ENCODE measurements at places on chromosomes 7 and 10. TPM values are rescaled to one million over a fixed set of nuclear protein-coding genes. Genes with fewer than 3 reads are reported as not detected.

Gene PRTFDC1
- total RNA-seq: 2.1 TPM

Gene AOAH
- not detected for total RNA-seq

Gene CCL26
- total RNA-seq: 0.14 TPM

Gene CASD1
- total RNA-seq: 8.2 TPM

Gene DPY19L1
- total RNA-seq: 15.9 TPM

Gene PGAM2
- total RNA-seq: not detected

Gene PRR15
- 4.4 TPM for total RNA-seq

Gene ADAM22
- 0.07 TPM for total RNA-seq

Gene HMX2
- not detected for total RNA-seq

Gene METTL27
- total RNA-seq: 3.1 TPM

Gene KAZALD1
- total RNA-seq: 2.4 TPM

Gene GJD4
- total RNA-seq: 0.07 TPM

Gene ERVW-1
- total RNA-seq: not detected

Gene PAX4
- total RNA-seq: not detected

Gene ZNF488
- under 0.01 TPM for total RNA-seq

Gene PRSS58
- total RNA-seq: not detected

Gene FAM237B
- not detected for total RNA-seq

Gene MOGAT3
- total RNA-seq: not detected

Gene CCDC172
- not detected for total RNA-seq

Gene UBE2H
- total RNA-seq: 149 TPM

Gene CBX3
- total RNA-seq: 80.3 TPM

Gene PVRIG
- not detected for total RNA-seq

Gene OGA
- 125 TPM for total RNA-seq

Gene ANKRD30A
- not detected for total RNA-seq

Gene TRPV5
- not detected for total RNA-seq

Gene TUBAL3
- total RNA-seq: 0.36 TPM

Gene TECTB
- total RNA-seq: not detected

Gene CTAGE4
- 0.14 TPM for total RNA-seq

Gene TES
- total RNA-seq: 325 TPM

Gene MRPS24
- 46.5 TPM for total RNA-seq

Gene PRSS37
- not detected for total RNA-seq

All from nasal cavity respiratory epithelium epithelial cell of viscerocranial mucosa (primary cell).